ENCODE measurements at places on chromosomes 4 and X.

DNA sequence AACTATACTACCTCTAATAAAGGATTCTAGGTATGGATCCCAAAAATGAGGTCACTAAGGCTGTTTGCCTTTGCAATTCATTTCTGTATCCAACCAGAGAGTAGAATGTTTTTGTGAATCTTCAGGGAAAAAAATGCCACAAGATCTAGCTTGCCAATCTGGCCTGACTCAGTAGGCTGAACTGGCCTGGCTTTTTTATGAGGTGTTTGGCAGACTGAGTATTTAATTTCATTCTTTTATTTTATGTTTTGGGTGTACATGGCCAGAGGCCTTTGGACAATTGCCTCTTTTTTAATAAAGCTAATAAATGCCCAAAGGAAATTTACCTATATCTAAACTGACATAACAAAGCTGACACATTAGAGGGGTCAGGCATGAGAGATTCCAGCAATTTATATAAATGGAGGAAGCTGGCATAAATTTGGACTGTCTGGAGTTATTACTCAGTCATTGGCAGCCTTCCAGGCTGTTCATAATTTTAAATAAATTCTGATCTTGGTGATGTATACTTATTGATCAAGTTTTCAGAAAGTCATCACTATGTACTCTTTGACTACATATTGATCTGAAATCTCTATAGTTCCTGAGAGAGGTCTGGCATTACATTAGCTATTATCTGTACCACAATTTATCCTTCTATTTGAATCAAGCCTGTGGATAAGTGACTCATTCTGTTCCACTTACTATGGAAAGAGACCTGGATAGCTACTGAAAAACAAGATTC is 376.4 kb upstream of the NOCT start:
- no peak for DNase-seq

DNA sequence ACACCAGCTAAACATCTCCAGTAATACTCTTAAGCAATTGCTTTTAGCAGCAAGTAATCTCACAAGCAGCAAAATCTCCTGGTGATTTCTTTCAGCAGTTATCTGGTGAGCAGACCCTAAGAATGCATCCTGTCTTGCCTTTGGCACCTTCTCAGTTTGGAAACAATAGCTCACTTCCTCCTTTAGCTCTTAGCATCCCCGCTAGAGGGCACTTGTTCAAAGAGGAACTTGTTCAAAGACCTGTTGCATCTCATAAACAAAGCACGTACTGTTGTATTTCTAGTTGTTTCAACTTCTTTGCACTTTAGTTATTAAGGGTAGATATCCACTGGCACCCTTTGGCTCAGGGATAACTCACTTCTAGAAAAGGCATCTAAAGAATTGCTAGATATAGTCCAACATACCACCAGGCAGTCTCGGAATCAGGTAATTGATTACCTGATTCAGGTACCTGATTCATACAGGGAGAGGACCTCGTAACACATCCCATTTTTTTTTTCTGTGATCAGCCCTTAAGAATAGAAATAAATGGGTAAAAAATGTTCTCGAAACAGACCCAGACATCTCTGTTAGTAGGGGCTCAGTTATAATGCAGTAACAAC is 81.9 kb upstream of the QRFPR start:
- DNase-seq: peak; percentile 70

- no peak for DNase-seq
These were observed 189.2 kb downstream of the PPP3CA start for GRCh38 chr4:101158134-101158482.

DNA sequence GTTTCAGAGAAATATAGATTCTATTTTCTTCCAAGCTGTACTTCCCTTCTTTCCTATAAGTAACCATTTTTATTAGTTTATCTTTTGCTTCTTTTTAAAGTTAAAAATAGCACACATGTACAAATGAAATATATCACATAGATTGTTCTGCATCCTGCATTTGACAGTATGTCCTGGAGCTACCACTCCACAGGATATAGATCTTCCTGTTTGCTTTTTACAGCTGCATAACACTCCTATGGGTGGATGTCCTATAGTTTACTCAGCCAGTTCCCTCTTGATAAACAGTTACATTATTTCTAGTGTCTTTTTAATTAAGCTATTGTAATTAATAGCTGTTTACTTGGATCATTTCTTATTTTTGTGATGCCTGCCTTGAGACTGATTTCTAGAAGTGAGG is 301.6 kb upstream of the DDX53 start:
- DNase-seq: no peak
